ENCODE measurements at places on chromosomes 11 and 22.

DNA sequence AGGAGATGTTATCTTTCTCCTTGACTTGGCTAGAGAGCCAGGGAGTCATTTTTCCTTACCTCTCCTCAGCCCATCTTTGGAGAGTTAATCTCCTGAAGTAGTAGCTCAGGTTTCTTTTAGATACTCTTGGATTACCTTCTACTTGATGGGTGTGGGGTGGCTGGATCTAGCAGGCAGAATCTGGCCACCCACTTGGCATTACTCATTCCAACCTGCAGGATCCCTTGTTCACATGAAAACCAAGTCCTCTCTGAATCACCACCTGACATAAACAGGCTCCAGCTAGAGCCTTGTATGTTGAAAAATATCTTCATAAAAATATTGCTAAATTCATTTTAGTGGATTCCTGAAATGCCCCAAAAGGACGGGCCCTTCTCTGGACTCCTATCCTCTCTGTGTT is 250.6 kb upstream of the PLET1 start:
- no peak for DNase-seq

- DNase-seq = no peak
Observed at GRCh38 chr11:120657306-120658070, 145.9 kb downstream of the GRIK4 start.

DNA sequence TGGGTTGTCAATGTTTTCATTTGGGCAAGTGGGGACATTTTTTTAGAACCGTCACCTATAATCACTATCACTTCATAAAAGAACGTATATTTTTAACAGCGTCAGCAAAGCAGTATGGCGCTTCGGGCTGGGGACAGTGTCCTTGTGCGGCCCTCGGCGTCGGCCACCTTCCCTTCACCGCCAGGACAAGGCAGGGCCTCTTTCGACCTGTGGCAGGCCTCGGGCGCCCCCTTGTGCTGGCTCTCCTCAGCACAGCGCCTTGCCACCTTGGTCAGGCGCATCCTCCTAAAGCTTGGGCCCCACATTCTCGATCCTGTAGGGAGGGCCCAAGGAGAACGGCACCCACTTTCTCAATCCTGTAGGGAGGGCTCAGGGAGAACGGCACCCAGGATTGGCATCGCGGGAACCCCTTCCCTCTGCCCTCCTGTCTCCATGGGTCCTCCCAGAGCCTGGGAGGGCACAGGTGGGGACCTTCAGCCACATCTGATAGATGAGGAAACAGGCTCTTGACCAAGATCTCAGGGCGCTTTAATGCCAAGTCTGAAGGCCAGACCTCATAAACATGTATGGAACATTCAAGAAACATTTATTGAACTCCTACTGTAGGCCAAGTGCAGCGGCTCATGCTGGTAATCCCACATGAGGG is 11.5 kb upstream of the FADD start:
- DNase-seq = peak; percentile 52

DNA sequence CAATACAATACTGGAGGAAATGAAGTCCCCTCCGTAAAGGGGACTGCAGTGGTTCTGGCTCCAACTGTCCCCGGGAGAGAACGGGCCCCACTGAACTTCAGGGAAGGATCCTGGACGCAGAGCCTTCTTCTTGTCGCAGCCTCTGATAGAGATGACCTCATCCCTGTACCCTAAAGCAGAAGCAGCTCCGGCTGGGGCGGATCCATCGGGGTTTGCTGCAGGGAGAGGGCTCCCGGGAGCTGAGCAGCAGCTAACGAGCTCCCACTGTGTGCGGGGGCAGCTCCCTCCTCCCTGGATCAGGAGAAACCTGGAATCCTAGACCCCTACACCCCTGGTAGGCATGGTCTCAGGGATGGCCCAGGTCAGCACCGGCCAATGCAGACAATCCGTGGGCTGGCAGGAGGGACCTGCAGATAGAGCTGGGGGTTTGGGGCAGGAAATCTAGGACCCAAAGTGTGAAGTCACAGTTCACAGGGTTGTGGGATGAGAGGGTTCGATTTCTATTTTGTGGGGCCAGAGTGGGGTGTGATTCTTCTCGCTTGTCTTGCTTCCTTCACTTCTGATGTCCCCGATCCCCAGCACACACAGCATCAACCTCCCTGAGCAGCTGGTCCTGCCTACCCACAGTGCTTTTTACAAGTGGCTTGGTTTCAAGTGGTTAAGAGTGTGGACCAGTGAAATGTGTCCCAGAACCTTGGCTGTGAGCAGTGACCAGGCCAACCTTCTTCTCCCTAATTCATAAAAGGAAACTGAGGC is 12.9 kb downstream of the KIAA0930 start:
- no peak for DNase-seq

GRCh38 chr11:45615182-45615792 is 50.1 kb downstream of the CHST1 start:
- no peak for DNase-seq

- no peak for DNase-seq
Observed at GRCh38 chr11:126500981-126501380, 145.5 kb downstream of the ST3GAL4 start.

DNA sequence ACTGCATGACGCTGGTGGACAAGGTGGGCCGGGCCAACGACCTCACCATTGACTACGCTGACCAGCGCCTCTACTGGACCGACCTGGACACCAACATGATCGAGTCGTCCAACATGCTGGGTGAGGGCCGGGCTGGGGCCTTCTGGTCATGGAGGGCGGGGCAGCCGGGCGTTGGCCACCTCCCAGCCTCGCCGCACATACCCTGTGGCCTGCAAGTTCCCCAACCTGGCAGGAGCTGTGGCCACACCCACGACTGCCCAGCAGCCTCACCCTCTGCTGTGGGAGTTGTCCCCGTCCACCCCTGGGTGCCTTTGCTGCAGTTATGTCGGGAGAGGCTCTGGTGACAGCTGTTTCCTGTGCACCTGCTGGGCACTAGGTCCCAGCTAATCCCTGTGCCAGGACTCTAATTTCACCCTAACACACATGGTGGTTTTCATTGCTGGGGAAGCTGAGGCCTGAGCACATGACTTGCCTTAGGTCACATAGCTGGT is 49.0 kb upstream of the PPP6R3 start:
- no peak for DNase-seq

GRCh38 chr11:72838691-72839305 is 24.6 kb downstream of the ATG16L2 start:
- DNase-seq = no peak

GRCh38 chr11:77656362-77656761 is 18.8 kb upstream of the CLNS1A start:
- no peak for DNase-seq

DNA sequence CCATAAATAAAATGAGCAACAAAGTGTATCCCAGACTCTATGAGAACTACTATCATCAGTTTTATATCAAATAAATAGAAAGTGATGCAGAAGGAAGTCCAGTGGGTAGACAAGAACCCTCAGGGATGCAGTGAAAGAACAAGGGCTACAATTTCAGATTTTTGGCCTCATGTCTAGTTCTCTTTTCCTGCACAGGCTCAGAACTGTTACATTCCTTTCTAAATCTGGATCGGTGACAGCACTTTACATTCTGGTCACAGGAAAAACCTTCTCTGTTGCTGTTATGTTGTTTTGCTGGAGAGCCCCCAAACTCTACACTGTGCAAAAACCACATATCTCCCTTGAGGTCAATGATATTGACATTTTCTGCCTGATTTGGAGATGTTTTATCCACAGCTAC is 108.8 kb upstream of the ANO5 start:
- DNase-seq = no peak

- no peak for DNase-seq
Observed at GRCh38 chr22:49462795-49463194, 364.9 kb downstream of the BRD1 start.

GRCh38 chr11:70207531-70208131 is 4.5 kb downstream of the FADD start:
- DNase-seq = no peak

- DNase-seq = no peak
Observed at GRCh38 chr11:40273192-40273732, 1186.2 kb downstream of the LRRC4C start.

GRCh38 chr22:42984397-42984796 is 30.6 kb downstream of the PACSIN2 start:
- DNase-seq = no peak

GRCh38 chr22:25782831-25783230 is 40.8 kb downstream of the MYO18B start:
- no peak for DNase-seq

GRCh38 chr11:31714840-31715239 is 96.3 kb downstream of the PAX6 start:
- DNase-seq = no peak

DNA sequence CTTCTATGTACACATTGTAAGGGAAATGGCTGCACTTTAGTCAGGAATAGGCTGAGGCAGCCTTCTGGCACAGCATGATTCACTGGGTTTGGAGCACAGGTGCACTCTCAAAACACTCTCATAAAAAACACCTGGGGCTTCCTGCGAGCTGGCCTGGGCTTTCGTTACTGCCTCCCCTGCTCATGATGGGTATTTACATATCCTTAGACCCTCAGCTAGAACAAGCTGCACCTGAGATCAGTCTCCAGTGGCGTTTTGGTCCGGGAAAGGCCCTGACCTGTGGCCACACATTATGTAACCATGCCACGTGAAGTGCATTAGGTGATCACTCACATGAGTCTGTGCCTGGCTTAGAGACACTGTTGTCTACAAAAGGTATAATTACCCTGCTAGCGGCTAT is 321.7 kb downstream of the TMEM135 start:
- DNase-seq = no peak

DNA sequence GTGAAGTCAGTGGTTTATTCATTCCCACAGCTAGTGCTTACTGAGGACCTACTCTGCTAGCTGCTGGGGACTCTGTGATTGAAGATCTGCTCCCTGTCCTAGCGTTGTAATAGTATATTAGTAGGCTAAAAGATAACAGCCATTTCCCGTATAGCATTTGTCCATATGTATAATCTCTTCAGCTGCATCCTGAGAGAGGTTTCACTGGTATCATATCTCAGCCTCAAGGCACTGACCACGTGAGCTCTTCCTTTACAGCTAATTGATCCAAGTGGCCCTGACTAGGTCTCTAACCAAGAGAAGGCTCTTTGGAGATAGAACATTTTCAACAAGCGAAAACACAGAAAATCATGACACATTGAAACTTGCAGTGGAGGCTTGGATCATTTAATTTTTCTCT is 110.2 kb downstream of the APIP start:
- no peak for DNase-seq

DNA sequence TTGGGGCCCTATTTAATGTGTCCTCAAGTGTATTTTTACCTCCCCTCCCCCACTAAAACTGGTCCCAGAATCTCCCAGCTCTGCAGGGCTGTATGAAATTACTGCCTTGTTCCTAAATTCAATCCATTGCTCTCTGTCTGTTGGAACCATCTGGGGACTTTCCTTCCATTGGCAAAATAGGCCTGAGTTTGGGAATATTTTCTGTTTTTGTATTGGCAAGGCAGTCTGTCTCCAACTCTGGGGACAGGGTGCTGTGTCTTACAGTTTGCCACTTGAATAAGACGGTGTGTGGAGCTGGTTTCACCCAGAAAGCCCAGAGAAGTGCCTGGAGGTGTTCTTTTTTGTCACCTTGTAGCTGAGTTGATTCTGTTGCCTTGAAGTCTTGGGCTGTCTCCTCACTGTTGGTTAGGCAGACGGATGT is 1.3 kb downstream of the PACS1 start:
- no peak for DNase-seq

DNA sequence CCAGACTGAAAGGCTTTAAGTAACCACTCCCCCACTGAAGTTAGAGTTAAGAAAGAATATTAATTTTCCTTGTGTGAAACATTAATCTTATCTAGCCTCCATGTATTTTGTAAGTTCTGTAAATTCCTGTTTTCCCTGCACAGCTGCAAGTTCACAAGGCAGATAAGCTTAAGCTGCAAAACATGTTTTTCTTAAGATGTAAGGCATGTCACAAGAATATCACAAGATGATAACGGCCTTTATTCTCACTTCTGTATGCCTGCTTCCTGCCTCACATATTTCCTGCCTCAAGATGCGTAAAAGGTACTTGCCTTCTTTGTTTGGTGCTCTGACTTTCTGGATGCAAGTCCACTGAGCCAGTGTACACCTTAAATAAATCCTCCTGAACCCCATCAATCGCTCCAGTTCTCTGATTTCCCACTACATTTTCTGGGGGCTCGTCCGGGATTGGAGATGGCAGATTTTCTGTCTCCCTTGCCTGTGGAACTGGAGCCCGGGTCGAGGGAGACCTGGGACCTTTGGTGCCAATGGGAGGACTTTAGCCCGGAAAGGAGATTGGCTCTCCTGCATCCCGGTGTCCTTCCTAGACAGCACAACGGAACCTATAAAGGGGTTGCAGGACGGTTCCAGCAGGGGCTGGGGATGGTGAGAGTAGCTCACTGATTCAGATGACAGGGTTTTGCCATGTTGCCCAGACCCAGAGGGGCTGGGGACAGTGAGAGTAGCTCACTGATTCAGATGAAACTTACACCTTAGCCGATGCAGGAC is 30.2 kb downstream of the PPARA start:
- no peak for DNase-seq

DNA sequence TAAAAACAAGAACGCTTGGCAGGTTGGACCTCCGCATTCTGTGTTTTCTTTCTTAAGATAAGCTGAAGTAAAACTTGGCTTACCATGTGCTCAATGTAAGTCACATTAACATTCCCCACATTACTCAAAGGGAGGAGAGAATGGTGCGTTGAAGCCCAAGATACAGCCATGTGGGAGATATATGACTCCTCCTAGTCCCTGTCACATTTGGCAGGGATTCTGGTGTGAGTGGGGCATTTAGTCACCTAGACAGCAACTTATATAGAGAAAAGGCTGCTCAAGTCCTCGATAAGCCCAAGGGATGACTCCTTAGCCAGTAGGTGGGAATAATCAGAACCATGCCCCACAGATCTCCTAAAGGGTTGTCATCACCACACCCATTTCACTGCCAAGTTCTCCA is 4.6 kb downstream of the PRSS23 start:
- no peak for DNase-seq

DNA sequence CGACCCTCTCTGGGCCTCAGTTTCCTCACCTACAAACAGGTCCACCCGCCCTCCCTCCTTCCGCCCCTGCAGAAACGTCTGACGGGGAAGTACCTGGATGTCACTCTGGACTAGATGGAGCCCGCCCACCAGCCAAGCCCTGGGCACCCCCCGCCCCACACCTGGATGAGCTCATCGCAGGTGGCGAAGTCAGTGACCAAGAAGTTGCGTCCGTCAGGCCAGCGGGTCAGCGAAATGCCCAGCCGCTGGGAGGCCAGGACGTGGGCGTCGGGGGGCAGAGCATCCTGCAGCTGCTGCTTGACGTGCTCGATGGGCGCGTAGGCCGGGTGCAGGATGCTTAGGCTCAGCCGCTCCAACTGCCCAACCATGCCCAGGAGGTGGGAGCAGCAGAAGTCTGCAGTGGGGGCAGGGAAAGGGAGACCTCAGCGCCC is 897 bp downstream of the PNPLA5 start:
- DNase-seq = no peak

DNA sequence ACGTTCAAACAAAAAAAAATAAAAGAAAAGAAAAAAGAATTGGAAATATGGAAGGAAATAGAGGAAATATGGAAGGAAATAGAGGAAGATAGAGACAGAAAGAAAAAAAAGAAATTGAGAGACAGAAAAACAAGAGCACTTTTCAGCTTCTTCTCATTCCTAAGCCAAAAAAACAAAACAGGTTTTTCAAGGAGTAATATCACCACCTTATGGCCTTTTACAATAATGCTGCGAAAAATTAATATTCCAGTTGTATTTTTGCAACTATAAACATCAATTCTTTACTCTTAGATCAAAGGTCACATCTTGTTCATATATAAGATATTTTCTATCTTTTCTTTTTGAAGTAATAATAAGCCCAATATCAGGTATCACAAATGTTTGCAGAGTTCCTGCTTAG is 328.3 kb downstream of the FAT3 start:
- DNase-seq = no peak
